ENCODE measurements at places on chromosomes 7 and 10.
A peak's percentile ranks its signal among the peaks of the same experiment; 100 is the strongest.

- DNase-seq = no peak
Observed at GRCh38 chr10:102410429-102411073, 8.0 kb downstream of the PSD start.

DNA sequence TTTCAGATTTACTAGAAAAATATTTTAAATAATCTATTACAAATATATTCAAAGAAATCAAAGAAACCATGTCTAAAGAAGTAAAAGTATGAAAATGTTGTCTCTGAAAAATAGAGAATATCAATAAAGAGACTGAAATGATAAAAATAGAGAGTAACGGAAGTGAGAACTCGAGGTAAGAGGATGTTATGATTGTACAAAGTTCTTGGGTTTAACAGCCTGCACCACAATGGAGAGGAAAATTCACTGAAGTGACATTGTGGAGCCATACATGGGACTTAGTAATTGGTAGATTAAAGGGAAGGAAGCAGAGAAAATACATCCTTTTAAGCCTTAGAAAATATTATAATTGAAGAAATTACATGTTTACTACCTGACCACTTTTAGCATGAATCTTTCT is 77.9 kb downstream of the THSD7A start:
- no peak for DNase-seq

- DNase-seq = no peak
Observed at GRCh38 chr10:62653254-62653653, 151.3 kb upstream of the ADO start.

DNA sequence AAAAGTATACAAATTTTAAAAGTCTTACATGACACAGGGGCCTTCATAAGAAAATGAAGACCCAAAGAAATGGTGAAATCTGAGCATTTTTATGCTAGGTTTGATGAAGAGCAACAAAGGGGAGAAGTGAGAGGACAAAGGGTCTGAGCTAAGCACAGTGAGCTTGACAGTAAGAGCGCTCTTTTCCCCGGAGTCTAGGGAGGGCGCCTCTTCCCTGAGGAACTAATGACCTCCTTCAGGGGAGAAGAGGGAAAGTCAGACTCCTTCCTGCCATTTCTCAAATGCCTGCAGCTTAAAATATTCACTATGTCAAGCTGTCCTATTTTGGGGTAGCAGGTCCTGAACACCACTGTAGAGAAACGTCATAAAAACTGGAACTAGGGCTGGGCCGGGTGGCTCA is 18.1 kb upstream of the PAXIP1 start:
- no peak for DNase-seq

DNA sequence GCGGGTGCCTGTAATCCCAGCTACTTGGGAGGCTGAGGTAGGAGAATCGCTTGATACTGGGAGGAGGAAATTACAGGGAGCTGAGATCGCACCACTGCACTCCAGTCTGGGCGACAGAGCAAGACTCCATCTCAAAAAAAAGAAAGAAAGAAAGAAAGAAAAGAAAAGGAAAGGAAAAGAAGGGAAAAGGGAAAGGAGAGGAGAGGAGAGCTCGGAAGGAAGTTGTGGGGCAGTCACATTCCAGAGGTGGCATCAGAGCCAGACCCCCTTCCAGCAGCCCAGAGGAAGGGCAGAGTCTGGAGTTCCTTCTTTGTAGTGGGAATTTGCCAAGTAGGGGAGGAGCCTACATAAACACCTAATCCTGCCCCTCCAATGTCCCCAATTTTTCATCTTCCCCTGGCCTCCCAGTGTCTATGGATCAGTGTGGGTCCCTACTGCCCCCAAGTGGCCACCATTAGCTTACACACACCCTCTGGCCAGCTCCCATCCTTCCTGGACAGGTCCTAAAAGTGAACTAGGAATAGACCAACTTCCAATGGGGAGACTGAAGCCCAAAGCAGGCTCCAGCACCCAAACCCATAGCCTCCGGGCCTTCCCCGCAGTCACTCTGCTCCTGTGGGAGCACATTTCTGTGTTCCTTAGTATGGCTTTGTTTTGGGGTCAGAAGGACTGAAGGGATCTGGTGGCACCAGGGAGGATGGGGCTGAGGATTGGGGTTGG is 39.6 kb upstream of the HSPB1 start:
- peak; percentile 52 for DNase-seq

- no peak for DNase-seq
Observed at GRCh38 chr10:43190775-43191174, 52.5 kb downstream of the CSGALNACT2 start.

DNA sequence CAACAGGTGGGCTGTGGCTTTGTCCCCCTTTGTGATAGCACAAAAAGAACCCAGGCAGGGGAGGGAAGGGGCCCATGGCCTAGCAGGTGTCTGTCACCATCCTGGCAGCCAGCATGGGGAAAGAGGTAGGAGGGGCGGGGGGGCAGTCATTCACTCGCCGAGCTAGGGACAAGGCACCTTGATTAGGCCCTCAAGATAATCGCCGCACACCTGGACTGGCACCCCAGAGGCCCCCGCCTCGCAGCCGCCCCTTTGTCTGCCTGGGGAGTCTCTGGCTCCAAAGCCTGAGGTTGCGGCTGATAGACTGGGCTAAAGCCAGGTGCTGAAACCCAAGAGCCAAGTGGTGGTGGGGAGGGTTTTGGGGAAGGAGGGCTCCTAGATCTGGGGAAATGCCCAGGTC is 151.2 kb upstream of the PCBD1 start:
- no peak for DNase-seq

DNA sequence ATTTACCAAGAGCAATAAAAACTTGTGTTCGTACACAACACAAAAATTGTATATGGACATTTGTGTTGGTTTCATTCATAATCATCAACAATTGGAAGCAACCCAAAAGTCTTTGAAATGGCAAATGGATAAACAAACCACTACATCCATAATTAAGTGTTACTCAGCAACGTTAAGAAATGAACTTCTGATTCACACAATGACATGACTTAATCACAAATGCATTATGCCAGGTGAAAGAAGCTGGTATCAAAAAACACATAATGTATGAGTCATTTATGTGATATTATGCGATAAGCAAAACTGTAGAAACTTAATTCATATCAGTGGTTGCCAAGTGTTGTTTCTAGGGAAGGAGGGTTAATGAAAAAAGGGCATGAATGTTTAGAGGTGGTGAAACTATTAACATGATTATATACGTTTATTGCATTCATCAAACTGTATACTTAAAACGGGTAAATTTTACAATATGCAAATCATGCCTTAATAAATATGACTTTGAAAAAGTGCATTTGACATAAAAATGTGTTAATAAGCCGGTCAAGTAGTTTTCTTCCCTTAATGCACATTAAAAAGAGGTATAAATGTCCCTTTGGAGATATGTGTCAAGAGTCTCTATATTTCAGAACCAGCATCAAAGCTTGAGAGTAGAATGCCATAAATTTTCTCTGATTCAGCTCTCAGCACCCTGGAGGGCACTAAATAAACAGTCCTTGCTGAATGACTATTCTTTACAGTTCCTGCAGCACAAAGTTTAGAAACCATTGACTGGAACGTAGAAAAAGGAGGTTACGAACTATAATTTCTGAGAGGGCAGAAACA is 84.8 kb upstream of the GRM3 start:
- DNase-seq = no peak

GRCh38 chr7:128347647-128348097 is 4.0 kb upstream of the RBM28 start:
- DNase-seq = no peak

GRCh38 chr7:17598846-17599245 is 300.4 kb downstream of the AHR start:
- DNase-seq = no peak

DNA sequence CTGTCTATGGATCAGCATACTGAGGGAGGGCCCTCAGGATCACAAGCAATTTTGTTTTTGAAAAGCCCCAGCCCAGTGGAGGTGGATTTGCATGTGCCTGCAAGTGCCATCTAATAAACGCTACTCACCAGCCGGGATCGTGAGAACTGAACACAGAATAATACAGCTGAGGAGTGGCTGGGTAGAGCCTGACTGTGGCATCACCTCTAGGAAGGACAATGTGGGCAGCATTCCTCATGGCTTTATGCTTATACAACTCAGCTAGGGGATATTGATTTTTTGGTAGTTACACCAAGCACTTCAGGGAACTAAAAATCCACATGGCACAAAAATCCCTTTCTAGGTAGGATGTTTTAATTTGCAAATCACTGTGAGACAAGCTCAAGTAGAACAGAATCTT is 72.7 kb upstream of the PALS2 start:
- no peak for DNase-seq

DNA sequence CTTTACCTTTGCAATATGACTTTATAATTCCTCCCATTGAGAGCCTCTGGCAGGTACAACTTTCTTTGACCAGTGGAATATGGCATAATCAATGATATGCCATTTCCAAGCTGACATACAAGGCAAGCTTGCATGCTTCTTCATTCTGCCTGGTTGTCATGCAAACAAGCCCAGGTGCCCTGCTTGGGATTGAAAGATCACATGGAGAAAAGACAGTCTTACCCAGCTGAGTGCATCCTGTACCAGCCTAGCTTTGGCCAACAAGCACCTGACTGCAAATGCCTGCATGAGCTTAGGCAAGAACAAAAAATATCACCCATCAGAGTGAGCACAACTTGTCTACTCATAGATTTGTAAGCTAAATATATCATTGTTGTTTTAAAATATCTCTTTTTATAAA is 82.9 kb upstream of the KCND2 start:
- DNase-seq = no peak

- no peak for DNase-seq
Observed at GRCh38 chr10:126434235-126434634, 46.0 kb upstream of the ADAM12 start.

- DNase-seq = no peak
Observed at GRCh38 chr10:17756557-17757217, 4.7 kb downstream of the TMEM236 start.

- DNase-seq = no peak
Observed at GRCh38 chr7:154332811-154333580, 280.8 kb downstream of the DPP6 start.

- DNase-seq = no peak
Observed at GRCh38 chr10:129784291-129784690, 179.8 kb downstream of the EBF3 start.

- DNase-seq = peak; percentile 5
Observed at GRCh38 chr10:14822879-14823755, 14.7 kb downstream of the CDNF start.

- DNase-seq = no peak
Observed at GRCh38 chr7:138207555-138207971, 131.3 kb downstream of the AKR1D1 start.

DNA sequence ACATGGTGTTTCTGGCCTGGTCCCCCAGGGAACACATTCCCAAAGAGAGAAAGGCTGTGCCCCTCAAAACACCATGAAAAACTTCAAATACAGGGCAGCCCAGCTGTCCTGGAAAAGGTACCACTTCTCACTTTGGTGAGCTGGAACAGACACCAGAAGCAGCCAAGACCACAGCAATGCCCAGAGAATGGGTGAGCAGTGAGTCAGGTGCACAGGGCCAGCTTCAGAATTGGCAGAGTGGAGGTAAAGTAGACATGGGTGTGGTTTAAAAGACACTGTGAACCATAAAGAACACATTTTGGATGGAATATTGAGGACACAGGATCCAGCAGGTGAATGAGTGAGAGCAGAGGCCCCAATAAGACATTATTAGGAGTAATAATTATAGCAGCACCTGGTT is 51.3 kb downstream of the FAM13C start:
- no peak for DNase-seq

DNA sequence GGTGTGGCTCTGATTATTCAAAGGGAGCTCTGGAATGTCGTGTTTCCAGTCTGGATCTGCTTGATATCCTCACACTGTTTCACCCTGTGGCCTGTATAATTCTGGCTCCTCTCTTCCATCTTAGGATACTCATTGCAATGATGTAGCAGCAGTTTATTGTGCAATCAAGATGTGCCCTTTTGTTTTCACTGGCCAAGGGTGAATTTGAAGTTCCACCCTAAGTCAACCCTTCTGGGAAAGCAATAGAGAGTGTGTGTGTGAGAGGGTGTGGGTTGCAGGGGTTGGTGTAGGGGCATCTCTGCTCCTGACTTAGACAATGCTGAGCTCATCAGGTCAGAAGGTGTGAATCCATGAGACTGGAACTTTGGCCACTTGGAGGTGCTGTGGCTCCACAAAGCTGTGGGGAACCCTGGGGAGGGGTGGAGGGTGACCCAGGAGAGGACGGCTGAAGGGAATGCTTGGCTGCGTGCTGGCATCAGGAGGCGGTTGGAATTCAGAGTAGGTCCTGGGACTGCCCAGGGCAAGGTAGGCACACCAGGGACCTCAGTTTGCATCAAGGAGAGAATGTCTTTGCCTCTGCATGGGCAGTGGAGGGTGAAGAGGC is 118.0 kb upstream of the PRSS58 start:
- DNase-seq = no peak

- no peak for DNase-seq
Observed at GRCh38 chr10:126455766-126456405, 67.6 kb upstream of the ADAM12 start.

- DNase-seq = no peak
Observed at GRCh38 chr10:86343761-86344160, 22.8 kb downstream of the GRID1 start.

DNA sequence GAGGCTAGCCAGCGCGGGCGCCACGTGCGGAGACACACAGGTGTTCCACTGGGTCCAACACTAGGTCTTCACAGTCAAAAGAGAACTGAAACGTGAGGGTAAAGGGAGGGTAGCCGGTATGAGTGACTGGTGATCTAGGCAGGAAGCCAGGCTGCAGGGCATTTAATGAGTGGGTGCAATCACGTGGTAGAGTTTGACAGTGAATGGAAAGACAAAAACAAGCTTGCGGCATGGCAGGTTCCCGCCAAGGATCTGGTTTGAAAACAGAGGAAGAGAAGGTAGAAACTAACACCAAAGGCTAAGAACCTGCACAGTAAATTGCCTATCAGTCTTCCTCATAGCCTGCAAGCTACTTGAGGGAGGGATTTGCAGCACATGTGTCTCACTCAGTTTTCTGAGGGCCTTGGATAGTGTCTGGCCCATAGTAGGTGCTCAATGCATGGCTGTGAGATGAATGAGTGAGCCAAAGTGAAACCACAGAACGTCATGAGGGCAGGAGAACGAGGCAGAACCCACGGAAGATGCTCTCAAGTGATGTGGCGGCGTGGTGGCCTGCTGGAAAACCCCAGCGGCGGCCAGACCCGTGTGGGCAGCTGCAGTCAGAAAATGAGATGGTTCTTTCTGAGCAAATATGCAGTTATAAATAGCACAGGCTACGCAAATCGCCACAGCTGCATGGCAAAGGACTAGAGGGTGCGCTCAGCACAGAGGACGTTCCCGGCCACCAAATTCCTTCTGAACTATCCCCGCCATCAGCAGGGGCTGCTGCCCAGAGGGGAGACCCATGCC is 183.6 kb upstream of the NFE2L3 start:
- DNase-seq = no peak

DNA sequence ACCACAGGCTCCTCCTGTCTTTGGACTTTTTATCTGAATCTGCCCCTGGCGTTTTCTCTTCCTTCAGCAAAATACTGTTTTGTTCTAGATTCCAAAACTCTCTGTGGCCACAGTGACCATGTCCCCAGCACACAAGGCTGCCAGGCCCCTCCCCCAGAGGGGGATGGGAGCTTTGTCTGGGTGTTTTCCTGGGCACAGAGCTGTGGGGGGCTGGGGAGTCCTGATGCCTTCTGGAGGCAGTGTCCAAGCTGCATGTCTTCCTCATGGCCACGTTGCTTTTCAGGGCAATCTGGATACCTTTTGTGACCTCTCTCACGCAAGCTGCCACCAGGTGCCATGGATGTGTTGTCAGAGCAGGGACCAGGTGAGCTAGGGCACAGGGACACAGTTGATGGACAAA is 26.2 kb downstream of the ANTXRL start:
- DNase-seq = no peak
